ENCODE measurements at places on chromosomes 12 and 14.

- no peak for DNase-seq
These were observed 7.9 kb upstream of the CEP170B start for GRCh38 chr14:104856869-104857860.

DNA sequence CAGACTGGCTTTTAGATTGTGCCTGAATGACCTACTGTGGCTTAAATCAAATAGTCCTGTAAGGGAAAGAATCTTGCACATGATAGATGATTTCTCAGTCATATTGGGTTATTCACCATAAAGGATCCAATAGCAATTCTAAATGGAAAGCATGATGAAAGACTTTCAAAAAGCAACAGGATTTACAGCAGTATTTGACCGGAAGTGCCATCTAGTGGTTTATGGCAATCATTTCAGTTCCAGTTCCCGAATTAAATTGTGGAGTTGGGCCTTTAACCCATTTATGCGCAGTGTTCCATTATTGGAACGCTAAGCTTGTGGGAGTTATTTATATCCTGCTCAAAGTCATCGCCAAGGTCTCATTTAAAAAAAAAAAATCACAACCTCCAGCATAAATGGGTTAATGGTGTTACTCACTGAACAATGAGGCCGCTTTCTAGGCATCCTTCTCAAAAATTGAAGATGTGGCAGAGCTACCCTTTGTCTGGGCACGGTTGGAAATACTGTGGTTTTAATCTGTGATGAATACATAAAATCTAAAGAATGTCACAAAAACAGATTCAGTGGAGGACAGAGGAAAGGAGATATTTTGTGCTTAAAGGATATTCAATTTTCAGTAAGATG, 60.8 kb upstream of the REP15 start:
- DNase-seq = no peak

- DNase-seq = no peak
These were observed at the start of gene EEF1AKMT3 for GRCh38 chr12:57772429-57773322. Gene EEF1AKMT3, plus strand, starts transcription at chr12:57772614. Its CDS starts 111 bp downstream, at chr12:57772725.

DNA sequence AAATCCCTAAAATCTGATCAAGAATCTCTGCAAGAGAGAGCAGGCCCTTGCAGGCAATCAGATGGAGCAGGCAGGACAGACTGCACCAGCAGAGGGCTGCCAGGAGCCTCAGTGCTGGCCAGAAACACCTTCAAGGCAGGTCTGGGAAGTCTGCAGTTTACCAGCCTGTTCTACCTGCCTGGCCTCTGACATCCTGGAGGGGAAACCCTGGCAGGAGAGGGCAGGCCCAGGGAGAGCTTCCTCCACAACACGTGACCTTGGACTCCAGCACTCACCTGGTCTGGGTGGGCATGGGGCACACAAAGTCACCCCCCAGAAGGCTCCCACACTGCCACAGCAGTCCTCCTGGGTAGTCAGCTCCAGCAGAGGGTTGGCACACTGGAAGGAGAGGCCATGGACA, 56.0 kb downstream of the ISCA2 start:
- DNase-seq = no peak

DNA sequence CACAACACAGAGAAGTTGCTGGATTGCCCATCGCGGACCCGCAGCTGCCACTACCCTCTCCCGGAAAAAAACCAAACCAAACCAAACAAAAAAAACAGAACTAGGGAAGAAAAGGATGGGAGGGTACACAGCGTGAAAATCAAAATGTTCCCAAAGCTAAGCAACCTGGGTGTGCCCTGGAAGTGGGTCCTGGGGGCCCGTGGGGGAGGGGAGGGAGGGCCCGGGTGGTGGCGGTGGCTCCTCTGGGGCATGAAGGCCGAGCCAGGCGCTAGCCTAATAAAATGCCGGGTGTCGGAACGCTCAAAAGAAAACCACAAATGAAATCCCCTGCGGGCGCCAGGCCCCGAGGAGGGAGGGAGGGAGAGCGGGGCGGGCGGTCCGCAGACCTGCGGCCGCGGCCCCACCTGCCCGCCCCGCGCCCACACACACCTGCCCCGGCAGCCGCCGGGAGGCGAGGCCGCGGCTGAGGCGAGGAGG, 787 bp downstream of the HECTD4 start:
- DNase-seq = no peak

DNA sequence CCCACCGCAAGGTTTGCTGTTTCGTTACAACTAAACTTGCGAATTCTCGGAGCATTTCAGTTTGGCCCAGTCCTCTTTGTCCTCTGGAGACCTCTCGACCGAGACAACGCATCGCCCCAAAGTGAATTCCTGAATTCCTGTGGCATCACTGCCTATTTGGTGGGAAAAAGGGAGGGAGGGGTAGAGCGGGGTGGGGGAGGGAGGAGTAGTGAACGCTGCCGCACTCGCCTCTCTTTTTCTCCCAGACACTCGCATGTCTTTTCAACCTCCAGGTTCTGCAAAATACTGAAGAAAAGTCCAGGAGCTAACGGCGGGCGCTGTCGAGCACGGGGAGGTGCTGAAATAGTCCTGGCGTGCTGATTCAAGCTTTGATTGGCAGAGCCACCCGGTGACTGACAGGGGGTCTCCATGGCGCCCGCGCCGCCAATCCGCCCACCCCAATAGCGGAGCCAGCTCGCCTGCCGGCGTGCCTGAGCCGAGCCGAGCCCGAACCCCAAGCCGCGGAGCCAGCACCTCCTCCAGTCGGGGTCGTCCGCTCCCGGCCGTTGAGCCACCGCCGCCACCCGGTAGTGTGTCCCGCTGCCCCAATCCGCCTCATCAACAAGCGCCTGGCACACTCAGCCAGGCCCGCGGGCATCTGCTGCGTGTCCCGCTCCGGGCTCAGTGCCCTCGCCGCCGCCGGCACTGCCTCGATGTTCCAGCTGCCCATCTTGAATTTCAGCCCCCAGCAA, at the start of gene SIX6:
TSS of gene SIX6 (plus strand) at position 440 of the 731 bp plus-strand sequence. CDS start at position 693, 253 bp downstream.
- no peak for DNase-seq
